IMR-90 (cell line): ENCODE measurements at places on chromosomes 1 and 21. TPM values are rescaled to one million over a fixed set of nuclear protein-coding genes. Genes with fewer than 3 reads are reported as not detected.

GRCh38 chr1:112520166-112520565 is 11.4 kb downstream of the WNT2B start:
- DNase-seq: no peak
- no peak overlapping the region for H3K27ac ChIP-seq
- H3K36me3 ChIP-seq: peaks cover 9% of the 10 kb centered on the region
- peaks cover 5% of the 10 kb centered on the region for H3K27me3 ChIP-seq

DNA sequence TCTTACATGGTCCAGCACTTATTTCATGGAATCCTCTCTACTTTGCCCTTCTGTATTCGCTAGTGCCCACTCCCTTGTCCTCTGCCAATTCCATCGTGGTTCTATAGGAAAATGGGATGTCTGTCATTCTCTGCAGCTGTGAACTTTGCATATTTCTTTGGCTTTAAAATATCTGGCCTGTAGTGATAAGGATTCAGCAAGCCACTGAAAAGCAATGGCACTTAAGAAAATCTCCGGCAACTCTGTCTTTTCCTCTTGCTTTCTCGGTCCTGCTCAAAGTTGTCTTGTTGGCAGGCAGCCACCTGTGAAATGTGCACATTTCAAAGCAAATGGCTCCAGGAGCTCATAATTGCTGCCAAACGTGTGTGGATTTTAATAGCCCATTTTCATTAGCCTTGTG is 91.8 kb downstream of the CHD1L start:
- no peak overlapping the region for H3K27ac ChIP-seq
- no peak overlapping the region for H3K4me3 ChIP-seq
- DNase-seq: no peak

DNA sequence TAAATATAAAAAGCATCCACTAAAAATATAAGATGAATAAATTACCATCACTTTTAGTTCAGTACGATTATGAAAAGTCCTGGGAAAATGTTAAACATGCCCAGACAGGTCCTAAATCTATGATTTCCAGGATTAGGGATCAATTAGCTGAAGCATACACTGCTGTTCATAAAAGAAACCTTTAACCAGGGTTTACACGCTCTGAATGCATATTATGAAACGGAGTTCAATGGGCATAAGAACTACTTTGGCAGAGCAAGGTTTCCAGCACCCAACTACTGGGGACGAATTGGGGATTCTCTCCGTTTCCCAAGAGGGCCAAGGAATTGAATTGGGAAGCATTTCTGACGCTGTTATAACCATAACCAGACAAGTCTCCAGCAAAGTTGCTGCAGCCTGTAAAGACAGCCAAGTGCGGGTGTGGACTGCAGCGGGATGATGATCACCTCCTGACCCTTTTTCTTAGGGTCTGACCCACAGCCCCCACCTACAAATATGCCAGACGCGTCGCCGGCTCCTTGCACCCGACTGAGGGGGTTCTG is 1.6 kb downstream of the SLC30A1 start:
- no peaks in the 10 kb centered on the region for H3K27me3 ChIP-seq
- peak overlapping the region; percentile 96 for H3K4me3 ChIP-seq
- H3K4me1 ChIP-seq: peaks cover 13% of the 10 kb centered on the region
- H3K27ac ChIP-seq: peak overlapping the region; percentile 84
- peak; percentile 13 for DNase-seq

- H3K27ac ChIP-seq: peak overlapping the region; percentile 52; the same call in 1 of the 2 replicates
- no peaks in the 10 kb centered on the region for H3K27me3 ChIP-seq
- DNase-seq: peak; percentile 73
- H3K4me1 ChIP-seq: peaks cover 4% of the 10 kb centered on the region
- H3K36me3 ChIP-seq: no peaks in the 10 kb centered on the region
These were observed 44.5 kb downstream of the CD55 start for GRCh38 chr1:207366022-207366421.

- H3K4me3 ChIP-seq: no peak overlapping the region
- H3K36me3 ChIP-seq: no peaks in the 10 kb centered on the region
- no peak overlapping the region for H3K27ac ChIP-seq
- no peak for DNase-seq
- peaks cover 27% of the 10 kb centered on the region for H3K27me3 ChIP-seq
These were observed 121.1 kb upstream of the SYT6 start for GRCh38 chr1:114274621-114275317.

DNA sequence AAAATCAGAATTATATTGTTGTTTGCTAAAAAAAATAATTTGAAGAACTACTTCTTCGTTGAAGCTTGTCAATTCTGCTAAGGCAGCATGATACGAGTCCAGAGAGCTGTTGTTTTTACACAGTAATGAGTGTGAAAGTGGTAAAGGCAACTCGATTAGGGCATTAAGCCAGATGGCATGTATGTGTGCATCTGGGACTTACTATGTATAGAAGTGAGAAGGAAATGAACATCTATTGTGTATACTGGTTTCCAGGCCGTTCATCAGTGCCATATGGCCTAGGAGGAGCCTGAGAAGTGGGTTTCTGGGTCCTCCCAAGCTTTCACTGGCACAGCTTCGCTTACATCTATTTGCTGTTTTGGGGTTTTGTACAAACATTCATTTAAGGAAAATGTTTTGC is 5.7 kb downstream of the CTPS1 start:
- H3K4me1 ChIP-seq: peaks cover 25% of the 10 kb centered on the region
- H3K36me3 ChIP-seq: peaks cover 30% of the 10 kb centered on the region
- no peak overlapping the region for H3K27ac ChIP-seq
- no peaks in the 10 kb centered on the region for H3K27me3 ChIP-seq
- no peak overlapping the region for H3K4me3 ChIP-seq
- no peak for DNase-seq

- DNase-seq: no peak
- no peaks in the 10 kb centered on the region; the same call in 1 of the 2 replicates for H3K4me1 ChIP-seq
- no peaks in the 10 kb centered on the region for H3K36me3 ChIP-seq
- no peak overlapping the region for H3K27ac ChIP-seq
- H3K4me3 ChIP-seq: no peak overlapping the region
These were observed 413.3 kb upstream of the PTBP2 start for GRCh38 chr1:96308314-96308713.

DNA sequence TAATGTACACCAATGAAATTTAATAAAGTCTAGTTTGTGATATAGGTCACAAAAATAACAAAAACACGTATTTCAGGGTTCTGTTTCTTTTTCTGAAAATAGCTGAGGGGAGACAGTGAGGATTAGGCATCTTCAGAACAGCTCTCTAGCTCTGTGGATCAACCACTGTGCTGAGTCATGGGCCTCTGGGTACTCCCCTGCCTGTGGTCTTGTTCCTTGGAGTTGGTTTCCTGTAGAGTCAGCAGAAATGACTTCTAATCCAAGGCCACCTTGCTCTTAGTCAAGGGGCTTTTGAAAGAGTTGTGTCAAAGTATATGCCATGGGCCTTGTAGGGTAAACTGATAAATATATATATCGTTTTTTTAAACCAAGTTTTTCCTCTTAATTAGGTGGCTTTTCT is 141.8 kb upstream of the ZRANB2 start:
- H3K4me3 ChIP-seq: no peak overlapping the region
- no peaks in the 10 kb centered on the region for H3K4me1 ChIP-seq
- no peaks in the 10 kb centered on the region for H3K36me3 ChIP-seq
- H3K27me3 ChIP-seq: no peaks in the 10 kb centered on the region
- no peak for DNase-seq

DNA sequence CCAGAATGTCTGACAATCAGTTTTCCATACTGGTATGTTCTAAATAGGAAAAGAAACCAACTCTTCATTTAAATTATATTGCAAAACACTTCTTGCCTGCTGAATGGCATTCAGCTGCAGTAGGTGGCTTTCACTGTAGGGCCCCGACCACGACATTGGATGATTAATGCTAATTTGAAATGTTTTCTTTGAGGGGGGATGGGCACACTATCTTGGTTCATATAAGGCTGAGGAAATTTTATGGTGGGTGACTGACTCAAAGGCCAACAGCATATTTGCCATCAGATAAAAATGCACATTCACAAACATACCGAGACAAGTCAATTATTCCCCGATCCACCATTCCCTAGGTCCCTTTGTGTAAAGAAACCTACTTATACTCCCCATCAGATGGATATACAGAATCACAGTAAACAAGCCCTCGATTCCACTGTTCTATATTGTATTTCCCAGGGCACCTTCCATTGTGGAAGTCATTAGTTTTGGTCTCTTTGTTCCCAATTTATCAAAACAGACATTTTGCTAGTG is 464.2 kb upstream of the DAB1 start:
- no peaks in the 10 kb centered on the region for H3K27me3 ChIP-seq
- DNase-seq: no peak
- no peaks in the 10 kb centered on the region for H3K4me1 ChIP-seq
- H3K4me3 ChIP-seq: no peak overlapping the region
- H3K27ac ChIP-seq: no peak overlapping the region

DNA sequence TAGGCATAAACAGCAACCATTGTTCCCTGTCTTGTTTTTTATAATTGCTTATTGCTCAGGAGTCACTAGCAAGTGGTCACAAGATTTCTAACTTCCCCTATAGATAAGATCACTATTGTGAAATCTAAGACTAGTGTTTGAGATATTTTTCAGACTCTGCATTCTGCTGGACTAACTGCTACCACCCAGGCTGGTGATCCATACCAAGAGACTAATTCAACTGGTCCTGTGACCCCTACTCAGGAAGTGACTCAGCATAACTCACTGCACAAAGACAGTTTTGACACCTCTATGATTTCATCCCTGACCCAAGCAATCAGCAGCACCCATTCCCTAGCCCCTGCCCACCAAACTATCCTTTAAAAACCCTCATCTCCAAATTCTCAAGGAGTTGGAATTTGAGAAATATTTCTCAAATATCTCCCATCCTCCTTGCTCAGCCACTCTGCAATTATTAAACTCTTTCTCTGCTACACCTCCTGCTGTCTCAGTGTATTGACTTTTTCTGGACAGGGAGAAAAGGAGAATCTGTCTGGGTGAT is 52.7 kb downstream of the TRIM33 start:
- H3K27me3 ChIP-seq: no peaks in the 10 kb centered on the region
- peaks cover 4% of the 10 kb centered on the region; the same call in 1 of the 2 replicates for H3K4me1 ChIP-seq
- H3K27ac ChIP-seq: no peak overlapping the region
- no peak overlapping the region for H3K4me3 ChIP-seq
- H3K36me3 ChIP-seq: peaks cover 13% of the 10 kb centered on the region

GRCh38 chr1:181061891-181062835 is 26.3 kb upstream of the IER5 start:
- peaks cover 3% of the 10 kb centered on the region for H3K4me1 ChIP-seq
- no peak for DNase-seq
- H3K4me3 ChIP-seq: no peak overlapping the region
- H3K36me3 ChIP-seq: no peaks in the 10 kb centered on the region
- no peaks in the 10 kb centered on the region for H3K27me3 ChIP-seq

GRCh38 chr1:183633676-183634343 is 1.8 kb downstream of the ARPC5 start:
- peak overlapping the region; percentile 85 for H3K4me3 ChIP-seq
- H3K4me1 ChIP-seq: peaks cover 5% of the 10 kb centered on the region
- no peaks in the 10 kb centered on the region for H3K27me3 ChIP-seq
- DNase-seq: peak; percentile 95
- H3K36me3 ChIP-seq: peaks cover 11% of the 10 kb centered on the region

GRCh38 chr21:44966135-44967081 is 26.6 kb downstream of the SLX9 start:
- no peak overlapping the region for H3K27ac ChIP-seq
- DNase-seq: no peak
- H3K27me3 ChIP-seq: no peaks in the 10 kb centered on the region
- H3K4me3 ChIP-seq: no peak overlapping the region

GRCh38 chr1:221072214-221072613 is 193.0 kb downstream of the HLX start:
- no peaks in the 10 kb centered on the region for H3K27me3 ChIP-seq
- H3K4me1 ChIP-seq: no peaks in the 10 kb centered on the region; the same call in 1 of the 2 replicates
- no peak for DNase-seq
- H3K4me3 ChIP-seq: no peak overlapping the region

DNA sequence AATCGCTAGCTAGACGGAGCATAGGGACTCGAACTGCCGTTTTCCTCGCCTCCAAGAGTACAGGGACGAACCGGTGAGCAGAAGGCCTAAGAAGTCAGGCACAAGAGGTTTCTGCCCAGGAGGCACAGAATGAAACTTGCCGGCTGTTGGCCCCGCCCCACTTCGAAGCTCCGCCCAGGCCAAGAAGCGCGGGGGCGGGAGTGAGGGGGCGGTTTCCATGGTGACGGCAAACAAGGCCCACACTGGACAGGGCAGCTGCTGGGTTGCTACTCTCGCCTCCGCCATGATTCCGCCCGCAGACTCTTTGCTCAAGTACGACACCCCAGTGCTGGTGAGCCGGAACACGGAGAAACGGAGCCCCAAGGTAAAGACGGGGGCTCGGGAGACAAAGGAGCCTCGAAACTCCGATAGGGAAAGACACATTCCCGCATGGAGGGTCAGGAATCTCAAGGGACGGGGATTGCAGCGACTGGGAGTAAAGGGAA is at the start of gene DNALI1:
Gene DNALI1 (plus strand): TSS at position 229 of the 485 bp plus-strand sequence. CDS start 55 bp downstream, at position 284.
- peak within 1 kb of the TSS; percentile 49 for H3K4me3 ChIP-seq
- peaks cover 11% of the 10 kb centered on the region for H3K36me3 ChIP-seq
- DNase-seq: peak; percentile 88
- peaks cover 3% of the 10 kb centered on the region for H3K4me1 ChIP-seq
- no peaks in the 10 kb centered on the region for H3K27me3 ChIP-seq
- H3K27ac ChIP-seq: peak within 1 kb of the TSS; percentile 42

Gene ACOT11
- 2.7 and 3.1 TPM in 2 replicates for polyA plus RNA-seq

Gene GNAT2
- polyA plus RNA-seq: 0.17 and 0.26 TPM in 2 replicates

Gene MX2
- polyA plus RNA-seq: 0.43 and 0.53 TPM in 2 replicates

Gene GABRD
- polyA plus RNA-seq: not detected in 2 replicates

Gene ELAVL4
- polyA plus RNA-seq: not detected in 2 replicates

Gene DNAI4
- polyA plus RNA-seq: 0.63 and 0.72 TPM in 2 replicates
